ENCODE measurements at places on chromosomes 11 and 22.

- no peak for DNase-seq
Measured at GRCh38 chr11:2261436-2262230, 8.8 kb downstream of the ASCL2 start.

DNA sequence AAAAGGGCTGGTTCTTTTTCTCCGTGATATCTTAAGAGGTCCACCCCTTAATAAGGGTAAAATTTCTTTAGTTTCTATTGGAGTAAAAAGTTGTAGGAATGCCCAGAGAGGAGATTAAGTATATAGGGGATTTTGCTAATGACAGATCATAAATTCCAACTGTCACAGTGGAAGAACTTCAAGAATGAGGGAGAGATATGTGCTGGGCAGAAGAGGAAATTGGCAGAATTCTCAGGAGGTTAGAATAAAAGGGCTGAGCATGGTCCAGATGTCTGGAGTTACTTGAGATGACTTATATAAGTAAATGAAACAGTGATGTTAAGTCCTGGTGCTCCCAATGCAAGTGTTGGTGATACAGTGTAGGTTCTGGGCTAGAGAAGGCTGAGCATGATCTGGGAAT, 417.6 kb upstream of the ARHGAP42 start:
- DNase-seq = no peak

- DNase-seq = no peak
Measured at GRCh38 chr22:28773461-28773867, 969 bp downstream of the CCDC117 start.

GRCh38 chr11:60305906-60306619, 21.0 kb upstream of the MS4A6E start:
- DNase-seq = no peak

DNA sequence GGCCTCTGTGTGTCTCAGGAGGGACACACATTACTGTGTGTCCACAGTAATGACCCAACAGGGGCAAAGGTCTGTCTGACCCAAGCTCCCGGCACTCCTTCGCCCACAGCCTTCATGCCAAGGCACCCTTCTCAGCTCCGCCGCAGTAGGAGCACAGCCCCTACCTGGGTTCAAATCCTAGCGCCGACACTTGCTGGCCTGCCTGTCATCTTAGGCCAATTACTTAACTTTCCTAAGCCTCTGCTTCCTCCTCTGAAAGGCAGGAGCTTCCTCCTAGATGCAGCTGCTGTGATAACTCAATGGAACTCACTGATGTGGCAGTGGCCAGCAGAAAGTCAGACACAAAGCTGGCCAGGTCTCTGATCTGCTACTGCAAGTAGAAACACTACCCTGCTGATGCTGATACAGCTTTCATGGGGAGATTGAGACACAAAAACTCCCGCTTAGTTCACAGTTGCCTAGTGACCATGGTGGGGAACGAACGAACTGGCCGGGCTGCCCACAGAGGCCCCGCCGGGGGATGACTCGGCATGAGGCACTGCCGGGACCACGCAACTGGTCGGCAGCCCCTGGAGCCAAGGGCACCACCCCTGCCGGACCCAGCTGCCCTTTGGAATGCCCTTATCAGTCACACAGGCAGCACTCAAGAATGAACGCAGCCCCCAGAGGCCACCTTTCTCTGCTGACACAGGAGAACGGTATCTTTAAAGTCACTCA, 8.1 kb downstream of the EHD1 start:
- no peak for DNase-seq

- no peak for DNase-seq
Measured at GRCh38 chr22:29166180-29166579, 39.5 kb upstream of the EMID1 start.

- no peak for DNase-seq
Measured at GRCh38 chr11:69906453-69906907, 87.3 kb upstream of the FGF3 start.

- no peak for DNase-seq
Measured at GRCh38 chr11:76684516-76684915, 14.0 kb upstream of the LRRC32 start.

DNA sequence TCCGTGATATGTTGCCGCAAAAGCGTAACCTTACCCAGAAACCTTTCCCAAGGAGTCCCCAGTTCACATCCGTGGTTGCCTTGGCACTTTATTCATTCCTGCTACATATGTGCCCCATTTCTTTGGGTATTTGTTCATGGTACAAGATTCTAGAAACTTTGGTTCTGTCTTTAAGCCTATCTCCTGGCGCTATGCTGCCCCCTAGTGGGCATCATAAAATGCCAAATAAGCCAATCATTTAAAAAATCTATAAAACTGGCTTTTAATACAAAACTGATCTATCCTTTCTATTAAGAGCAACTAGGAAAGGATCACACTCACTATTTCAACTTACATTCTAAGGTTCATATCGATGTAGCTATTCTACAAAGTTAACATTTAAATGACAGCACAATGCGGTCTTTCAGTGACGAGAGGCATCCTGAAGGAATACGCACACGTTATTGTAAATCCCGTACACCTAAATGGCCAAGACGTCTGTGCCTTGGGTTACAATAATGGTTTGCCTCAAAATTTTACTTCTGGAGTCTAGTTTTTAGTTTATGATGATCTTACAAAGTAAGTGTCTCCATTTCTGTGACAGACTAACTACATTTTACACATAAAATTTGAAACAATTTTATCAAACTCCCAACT, 16.2 kb downstream of the PIWIL3 start:
- no peak for DNase-seq

- no peak for DNase-seq
Measured at GRCh38 chr22:23223569-23224317, 43.4 kb downstream of the BCR start.

DNA sequence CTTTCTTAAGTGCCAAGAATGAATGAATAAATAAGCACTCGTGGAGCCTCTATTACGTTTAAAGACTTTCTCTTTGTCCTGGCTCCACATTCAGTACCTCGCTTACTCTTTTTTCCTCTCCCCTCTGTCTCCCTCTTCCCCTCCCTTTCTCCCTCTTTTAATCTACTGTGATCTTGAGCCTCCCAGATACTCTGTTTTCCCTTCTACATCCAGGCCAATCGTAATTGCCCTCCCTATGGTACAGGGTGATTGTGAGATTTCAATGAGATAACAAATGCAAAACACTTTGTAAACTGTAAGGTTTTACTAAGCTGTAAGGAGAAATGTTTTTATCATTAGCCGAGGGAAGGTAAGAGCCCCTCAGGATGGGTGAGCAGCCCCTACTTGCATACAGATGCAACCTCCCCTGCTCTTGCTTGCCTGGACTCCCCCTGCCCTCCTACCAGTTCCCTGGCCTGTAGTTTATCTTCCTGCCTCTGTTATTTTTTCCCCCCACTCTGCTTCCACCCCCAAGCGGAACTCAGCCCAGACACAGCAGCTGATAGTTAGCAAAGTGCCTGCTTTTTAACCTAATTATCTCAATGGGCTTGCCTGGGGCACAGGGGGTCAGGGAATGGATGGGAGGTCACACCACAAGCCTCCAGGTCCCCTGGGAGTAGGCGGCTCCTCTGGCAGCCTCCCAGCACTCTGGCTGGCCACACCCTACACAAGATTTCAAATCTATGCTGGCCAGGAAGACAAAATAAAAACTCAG, 76.9 kb upstream of the CADM1 start:
- no peak for DNase-seq

DNA sequence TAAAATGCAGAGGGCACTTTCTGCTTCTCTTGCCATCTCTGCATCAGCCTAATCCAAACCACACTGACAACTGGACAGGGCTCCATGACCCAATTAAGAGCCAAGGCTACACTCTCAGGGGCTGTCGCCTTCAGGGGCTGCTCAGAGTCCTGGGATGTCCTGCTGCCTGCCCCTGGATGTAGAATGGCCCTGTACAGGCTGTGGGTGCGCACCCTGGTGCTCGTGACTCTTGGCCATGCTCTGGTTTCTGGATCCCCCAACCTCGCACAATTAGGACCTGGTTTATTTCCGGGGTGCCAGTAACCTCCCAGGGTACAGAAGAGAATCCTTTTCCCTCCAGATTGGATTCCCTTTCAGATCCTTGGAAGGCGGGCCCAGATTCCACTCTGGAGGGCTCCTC, 11.3 kb downstream of the IFT27 start:
- DNase-seq = no peak

- DNase-seq = no peak
Measured at GRCh38 chr11:13338427-13339069, 61.0 kb downstream of the BMAL1 start.
